Activated T-helper 17 cell treated with anti-CD3 and anti-CD28 coated beads, Interleukin-2, amount 50 U/mL, for 72 hours (primary cell): ENCODE measurements at places on chromosomes 1 and 21.

GRCh38 chr1:79827446-79827845, 820.9 kb upstream of the ADGRL4 start:
- no peaks in the 10 kb centered on the region for H3K4me1 ChIP-seq
- no peak overlapping the region for H3K27ac ChIP-seq
- no peak for ATAC-seq
- no peaks in the 10 kb centered on the region for H3K36me3 ChIP-seq
- H3K27me3 ChIP-seq: no peaks in the 10 kb centered on the region

- H3K27me3 ChIP-seq: no peaks in the 10 kb centered on the region
- H3K4me1 ChIP-seq: no peaks in the 10 kb centered on the region
- no peaks in the 10 kb centered on the region for H3K36me3 ChIP-seq
- no peak for ATAC-seq
- no peak overlapping the region for H3K4me3 ChIP-seq
Observed at GRCh38 chr1:218633238-218633988, 288.3 kb downstream of the TGFB2 start.

- no peak for ATAC-seq
- H3K36me3 ChIP-seq: no peaks in the 10 kb centered on the region
- H3K4me1 ChIP-seq: no peaks in the 10 kb centered on the region
- H3K4me3 ChIP-seq: no peak overlapping the region
- H3K27ac ChIP-seq: no peak overlapping the region
Observed at GRCh38 chr1:60998786-60999185, 83.6 kb upstream of the NFIA start.

GRCh38 chr1:43971336-43971980, 1.6 kb downstream of the DPH2 start:
- no peak for ATAC-seq
- no peaks in the 10 kb centered on the region for H3K27me3 ChIP-seq
- peak overlapping the region; percentile 92 for H3K4me3 ChIP-seq
- peaks cover 43% of the 10 kb centered on the region for H3K36me3 ChIP-seq
- no peak overlapping the region for H3K27ac ChIP-seq

DNA sequence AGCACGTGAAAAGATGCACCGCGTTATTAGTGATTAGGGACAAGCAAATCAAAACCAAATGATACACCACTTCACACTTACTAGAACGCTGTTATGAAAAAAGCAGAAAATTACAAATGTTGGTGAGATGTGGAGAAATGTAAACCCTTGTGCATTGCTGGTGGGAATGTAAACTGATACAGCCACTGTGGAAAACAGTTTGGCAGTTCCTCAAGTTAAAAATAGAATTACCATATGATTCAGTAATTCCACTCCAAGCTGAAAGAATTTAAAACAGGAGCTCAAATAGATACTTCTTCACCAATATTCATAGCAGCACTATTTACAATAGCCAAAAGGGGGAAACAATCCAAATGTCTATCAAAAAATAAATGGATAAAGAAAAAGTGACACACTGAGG, 10.3 kb upstream of the EVI5 start:
- H3K27me3 ChIP-seq: peaks cover 40% of the 10 kb centered on the region
- H3K36me3 ChIP-seq: no peaks in the 10 kb centered on the region
- peaks cover 5% of the 10 kb centered on the region for H3K4me1 ChIP-seq

DNA sequence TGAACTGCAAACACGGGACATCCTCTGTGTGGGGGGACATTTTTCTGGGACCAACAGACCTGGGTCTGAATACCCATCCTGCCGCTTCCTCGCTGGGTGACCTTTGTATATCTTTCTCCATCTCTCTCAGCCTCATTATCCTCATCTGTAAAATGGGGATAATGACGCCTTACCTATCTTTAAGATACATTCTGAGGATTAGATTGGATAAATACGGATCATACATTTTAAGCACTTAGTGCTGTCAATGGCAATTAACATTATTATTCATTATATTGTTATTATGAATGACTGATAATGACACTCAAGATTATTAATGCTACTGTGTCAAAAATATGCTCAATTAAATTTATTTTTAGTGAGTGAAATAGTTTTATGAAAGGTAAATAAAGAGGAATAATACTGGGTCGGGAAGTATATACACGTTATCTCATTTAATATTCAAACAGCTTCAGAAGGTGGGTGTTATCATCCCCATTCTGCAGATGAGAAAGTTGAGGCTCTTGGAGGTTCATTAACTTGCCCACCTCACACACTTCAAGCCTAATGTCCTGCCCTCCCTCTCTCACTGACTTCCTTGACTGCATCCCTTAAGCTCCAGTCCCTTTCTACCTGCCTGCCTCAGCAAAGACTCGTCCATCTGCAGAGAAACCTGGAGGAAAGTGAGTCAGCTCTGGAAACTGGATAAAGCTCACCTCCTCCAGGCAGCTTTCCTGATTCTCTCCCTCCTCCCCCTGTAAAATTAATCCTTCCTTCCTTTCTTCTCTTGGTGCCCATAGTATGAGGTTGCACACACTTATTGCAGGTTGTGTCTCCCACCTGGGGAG, 120.7 kb upstream of the JUN start:
- no peak for ATAC-seq
- H3K27me3 ChIP-seq: no peaks in the 10 kb centered on the region
- peaks cover 6% of the 10 kb centered on the region for H3K4me1 ChIP-seq

DNA sequence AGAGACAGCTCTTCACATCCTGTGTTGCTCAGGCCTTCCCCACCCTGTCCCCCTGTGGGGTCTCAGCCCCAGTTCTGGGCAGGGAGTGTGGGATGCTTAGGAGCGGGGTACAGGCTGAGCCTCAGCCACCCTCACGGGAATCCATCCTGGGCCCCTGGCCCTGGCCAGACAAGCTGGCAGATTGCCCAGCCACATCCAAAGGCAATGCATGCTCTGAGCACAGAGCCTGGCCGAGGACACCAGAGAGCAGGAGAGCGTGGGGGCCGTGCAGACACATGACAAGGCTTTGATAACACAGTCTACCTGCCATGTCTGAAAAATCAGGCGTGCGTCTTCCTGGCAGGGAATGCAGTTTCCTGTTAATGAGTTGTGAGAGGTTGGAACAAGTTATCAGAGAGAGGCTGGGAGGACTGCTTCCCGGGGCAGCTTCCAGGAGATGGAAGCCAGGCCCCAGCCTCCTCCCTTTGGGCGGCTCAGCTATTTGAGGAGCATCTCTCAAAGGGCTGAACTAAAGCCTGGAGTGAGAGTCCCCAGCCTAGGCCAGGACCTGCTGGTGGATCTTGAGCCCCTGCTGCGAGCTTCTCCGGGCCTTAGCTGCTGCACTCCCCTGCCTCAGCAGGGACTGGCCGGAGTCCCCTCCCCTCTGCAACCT, 72.2 kb upstream of the SELENON start:
- H3K27ac ChIP-seq: no peak overlapping the region
- no peaks in the 10 kb centered on the region for H3K36me3 ChIP-seq
- no peaks in the 10 kb centered on the region for H3K27me3 ChIP-seq
- ATAC-seq: no peak

- no peak for ATAC-seq
- H3K27ac ChIP-seq: no peak overlapping the region
- no peaks in the 10 kb centered on the region for H3K36me3 ChIP-seq
- peaks cover 9% of the 10 kb centered on the region for H3K27me3 ChIP-seq
- H3K4me1 ChIP-seq: no peaks in the 10 kb centered on the region
Observed at GRCh38 chr1:59185163-59185860, 111.6 kb upstream of the FGGY start.

- no peak overlapping the region for H3K4me3 ChIP-seq
- no peak overlapping the region for H3K27ac ChIP-seq
- H3K27me3 ChIP-seq: no peaks in the 10 kb centered on the region
- ATAC-seq: no peak
- no peaks in the 10 kb centered on the region for H3K36me3 ChIP-seq
Observed at GRCh38 chr1:207901041-207901653, 9.8 kb downstream of the CD34 start.

DNA sequence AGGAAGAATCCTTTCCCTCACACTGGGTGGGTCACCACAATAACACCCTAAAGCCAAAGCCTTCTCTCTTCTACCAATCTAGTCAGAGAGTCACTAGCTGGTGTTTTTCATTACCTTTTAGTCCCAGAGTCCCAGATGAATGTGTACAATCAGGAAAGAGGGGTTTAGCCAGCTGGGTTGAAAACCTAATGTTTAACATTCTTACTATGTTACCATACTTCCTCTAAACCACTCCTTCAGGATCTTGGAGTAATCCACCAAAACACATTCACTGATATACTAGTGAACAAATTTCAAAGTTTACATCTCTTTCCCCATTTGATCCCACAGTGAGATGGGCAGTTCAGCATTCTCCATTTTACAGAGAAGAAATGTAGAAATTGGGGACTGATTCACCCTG, 9.7 kb downstream of the LPAR3 start:
- no peaks in the 10 kb centered on the region for H3K36me3 ChIP-seq
- H3K27me3 ChIP-seq: peaks cover 2% of the 10 kb centered on the region
- no peak overlapping the region for H3K27ac ChIP-seq
- no peak overlapping the region for H3K4me3 ChIP-seq
- no peaks in the 10 kb centered on the region for H3K4me1 ChIP-seq
- ATAC-seq: no peak

DNA sequence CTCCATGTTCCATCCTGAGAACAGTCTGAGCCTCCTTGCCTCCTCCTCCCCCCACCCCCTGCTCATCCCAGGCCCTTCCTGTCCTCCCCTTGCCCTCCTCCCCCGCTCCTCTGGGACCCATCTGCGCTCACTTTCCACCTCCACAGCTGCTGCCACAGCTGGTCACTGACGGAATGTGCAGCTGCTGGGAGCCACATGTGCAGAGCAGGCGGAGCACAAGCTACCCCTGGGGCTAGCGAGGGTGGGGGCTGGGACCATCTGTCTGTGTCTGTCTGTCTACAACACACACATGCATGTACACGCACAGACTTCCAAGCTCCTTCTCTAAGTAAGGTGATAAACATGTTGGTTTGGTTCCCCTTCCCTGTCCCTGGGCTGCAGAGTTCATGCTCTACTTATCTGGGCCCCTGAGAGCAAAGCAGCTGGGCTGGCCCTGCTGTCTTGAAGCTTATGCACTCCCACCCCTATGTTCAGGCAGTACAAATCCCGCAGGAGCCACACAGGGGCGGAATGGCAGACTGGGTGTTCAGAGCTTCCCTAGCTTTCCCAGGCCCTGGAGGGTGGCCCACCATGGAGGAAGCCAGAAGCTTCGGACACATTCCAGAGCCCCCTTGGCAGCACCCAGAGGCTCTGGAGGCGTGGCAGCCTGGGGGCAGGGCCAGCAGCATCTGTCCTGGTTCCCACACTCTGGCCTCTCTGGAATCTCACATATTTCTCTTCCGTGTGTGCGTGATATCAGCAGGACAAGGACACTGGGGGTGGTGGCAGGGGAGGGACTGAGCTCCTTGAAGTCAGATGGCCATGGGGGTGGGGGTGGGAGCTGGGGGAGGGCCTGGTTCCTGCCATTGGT, 7.0 kb upstream of the HEYL start:
- H3K4me1 ChIP-seq: no peaks in the 10 kb centered on the region
- no peak for ATAC-seq
- no peak overlapping the region for H3K4me3 ChIP-seq

- no peaks in the 10 kb centered on the region for H3K4me1 ChIP-seq
- no peak overlapping the region for H3K4me3 ChIP-seq
- ATAC-seq: no peak
- H3K36me3 ChIP-seq: no peaks in the 10 kb centered on the region
- no peak overlapping the region for H3K27ac ChIP-seq
Observed at GRCh38 chr21:41186755-41187536, 19.0 kb downstream of the BACE2 start.
